ENCODE measurements at places on chromosomes 13 and 19.
A peak's percentile ranks its signal among the peaks of the same experiment; 100 is the strongest.

DNA sequence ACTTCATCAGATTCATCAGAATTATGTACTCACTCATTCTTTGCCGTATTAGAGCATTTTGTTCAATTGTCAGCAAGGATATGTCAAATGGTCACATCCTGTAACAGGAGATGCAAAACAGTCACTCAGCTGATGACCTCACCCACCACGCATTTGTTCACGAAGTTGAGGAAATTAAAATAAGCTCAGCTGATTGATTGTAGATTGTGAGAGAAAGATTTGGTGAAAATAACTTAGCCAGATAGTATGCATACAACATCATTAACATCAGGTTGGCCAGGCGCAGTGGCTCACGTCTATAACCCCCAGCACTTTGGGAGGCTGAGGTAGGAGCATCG, 22.6 kb upstream of the CDC16 start:
- no peak overlapping the region for H3K4me3 ChIP-seq
- no peak overlapping the region for H3K27ac ChIP-seq
- H3K4me1 ChIP-seq, result no peaks in the 10 kb centered on the region
- no peak for DNase-seq
- H3K36me3 ChIP-seq, result no peaks in the 10 kb centered on the region

DNA sequence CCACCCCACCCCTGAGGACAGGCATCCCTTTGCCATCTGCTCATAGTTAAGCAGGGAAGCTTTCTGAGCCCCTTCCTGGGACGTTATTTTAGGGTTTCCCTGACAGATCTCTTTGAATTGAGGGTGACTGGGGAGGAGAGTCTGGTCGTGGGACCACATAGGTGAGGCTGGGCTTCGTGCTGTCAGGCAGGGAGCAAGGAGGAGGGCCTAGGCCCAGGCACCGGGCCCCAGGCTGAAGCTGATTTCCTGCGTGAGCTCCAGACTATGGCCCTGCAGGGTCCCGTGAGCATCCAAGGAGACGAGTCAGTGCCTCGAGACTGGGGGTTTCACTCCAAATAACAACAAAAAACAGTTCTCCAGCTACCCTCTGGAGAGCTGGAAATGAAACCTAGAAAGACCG, 60.4 kb downstream of the MYO9B start:
- no peaks in the 10 kb centered on the region for H3K36me3 ChIP-seq
- H3K4me3 ChIP-seq, result no peak overlapping the region
- H3K27ac ChIP-seq, result peak overlapping the region; percentile 87

GRCh38 chr13:111914241-111915103, 152.5 kb upstream of the SOX1 start:
- no peaks in the 10 kb centered on the region for H3K4me1 ChIP-seq
- H3K27me3 ChIP-seq, result no peaks in the 10 kb centered on the region
- no peak overlapping the region for H3K4me3 ChIP-seq
- no peak overlapping the region for H3K27ac ChIP-seq
- no peaks in the 10 kb centered on the region for H3K36me3 ChIP-seq
- DNase-seq, result no peak

DNA sequence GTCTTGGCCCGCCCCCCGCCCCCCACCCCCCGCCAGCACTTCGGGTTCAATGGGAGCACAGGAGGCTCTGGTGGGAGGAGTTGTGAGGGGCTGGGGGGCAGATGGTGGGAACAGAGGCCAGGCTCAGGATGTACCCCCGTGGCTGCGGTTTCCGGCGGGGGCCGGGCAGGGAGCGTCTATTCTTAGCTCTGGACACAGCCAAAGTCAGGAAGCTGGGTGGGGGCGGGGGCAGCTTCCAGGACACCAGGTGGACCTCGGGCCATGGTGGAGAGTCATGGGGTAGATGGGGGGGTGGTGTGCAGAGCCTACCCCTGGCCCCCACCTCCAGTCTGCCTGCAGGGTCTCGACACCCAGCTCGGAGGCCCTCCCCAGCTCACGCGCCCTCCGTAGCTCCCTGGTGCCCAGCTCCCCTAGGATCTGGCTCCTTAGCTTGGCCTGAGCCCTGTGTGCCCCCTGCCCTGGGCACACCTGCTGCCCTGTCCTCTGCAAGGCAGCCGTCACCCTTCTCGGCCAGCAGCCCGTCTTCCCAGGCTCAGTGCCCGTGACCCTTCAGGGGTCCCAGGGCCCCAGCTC, 2.2 kb upstream of the TBXA2R start:
- peaks cover 4% of the 10 kb centered on the region for H3K27me3 ChIP-seq
- peak overlapping the region; percentile 69 for H3K27ac ChIP-seq
- DNase-seq, result no peak

- H3K36me3 ChIP-seq, result no peaks in the 10 kb centered on the region
- H3K27ac ChIP-seq, result no peak overlapping the region
- H3K4me1 ChIP-seq, result no peaks in the 10 kb centered on the region
- DNase-seq, result no peak
- no peak overlapping the region for H3K4me3 ChIP-seq
- H3K27me3 ChIP-seq, result peaks cover 40% of the 10 kb centered on the region
Measured at GRCh38 chr19:33686262-33686661, 64.5 kb downstream of the CHST8 start.

- no peaks in the 10 kb centered on the region for H3K27me3 ChIP-seq
- DNase-seq, result peak; percentile 84
- H3K4me3 ChIP-seq, result peak overlapping the region; percentile 76
- H3K4me1 ChIP-seq, result peaks cover 14% of the 10 kb centered on the region
Measured at GRCh38 chr19:1028062-1028926, 1.9 kb downstream of the CNN2 start.

GRCh38 chr13:67013709-67014108, 216.4 kb downstream of the PCDH9 start:
- H3K27ac ChIP-seq, result no peak overlapping the region
- H3K4me3 ChIP-seq, result no peak overlapping the region
- H3K27me3 ChIP-seq, result no peaks in the 10 kb centered on the region
- H3K4me1 ChIP-seq, result no peaks in the 10 kb centered on the region

GRCh38 chr13:23844132-23844531, 45.1 kb downstream of the MIPEP start:
- no peaks in the 10 kb centered on the region for H3K27me3 ChIP-seq
- DNase-seq, result no peak
- H3K36me3 ChIP-seq, result no peaks in the 10 kb centered on the region
- H3K27ac ChIP-seq, result no peak overlapping the region
- no peaks in the 10 kb centered on the region for H3K4me1 ChIP-seq
- H3K4me3 ChIP-seq, result no peak overlapping the region

- H3K27me3 ChIP-seq, result no peaks in the 10 kb centered on the region
- H3K27ac ChIP-seq, result no peak overlapping the region
- H3K4me3 ChIP-seq, result no peak overlapping the region
- no peaks in the 10 kb centered on the region for H3K4me1 ChIP-seq
Measured at GRCh38 chr13:84844473-84844872, 954.7 kb downstream of the SLITRK6 start.

DNA sequence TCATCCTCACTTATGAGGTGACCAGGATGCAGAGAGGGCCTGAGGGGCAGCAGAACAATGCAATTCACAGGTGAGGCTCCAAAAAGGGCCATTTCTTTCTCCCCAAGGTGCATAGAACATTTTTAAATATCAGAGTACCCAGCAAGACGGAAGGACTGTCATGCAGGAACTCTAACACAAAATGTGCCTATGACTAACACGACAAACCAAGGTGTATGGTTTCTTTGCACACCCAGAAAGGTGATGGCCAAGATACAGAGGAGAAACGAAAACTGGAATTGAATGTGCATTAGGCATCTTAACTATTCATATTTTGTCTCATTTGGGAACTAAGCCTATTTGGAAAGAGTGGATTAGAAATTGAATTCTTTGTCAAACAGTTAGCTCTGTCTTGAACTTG, 29.9 kb downstream of the SHISA2 start:
- no peak overlapping the region for H3K27ac ChIP-seq
- H3K4me1 ChIP-seq, result no peaks in the 10 kb centered on the region
- H3K4me3 ChIP-seq, result no peak overlapping the region
- no peak for DNase-seq

- peaks cover 4% of the 10 kb centered on the region for H3K27me3 ChIP-seq
- no peak for DNase-seq
- H3K4me1 ChIP-seq, result no peaks in the 10 kb centered on the region
- H3K4me3 ChIP-seq, result no peak overlapping the region
- no peaks in the 10 kb centered on the region for H3K36me3 ChIP-seq
Measured at GRCh38 chr13:24700539-24700938, 20.3 kb downstream of the ATP12A start.

- no peak for DNase-seq
- no peaks in the 10 kb centered on the region for H3K27me3 ChIP-seq
- no peaks in the 10 kb centered on the region for H3K4me1 ChIP-seq
- H3K36me3 ChIP-seq, result no peaks in the 10 kb centered on the region
Measured at GRCh38 chr13:18991060-18991459, 190.6 kb downstream of the TUBA3C start.

DNA sequence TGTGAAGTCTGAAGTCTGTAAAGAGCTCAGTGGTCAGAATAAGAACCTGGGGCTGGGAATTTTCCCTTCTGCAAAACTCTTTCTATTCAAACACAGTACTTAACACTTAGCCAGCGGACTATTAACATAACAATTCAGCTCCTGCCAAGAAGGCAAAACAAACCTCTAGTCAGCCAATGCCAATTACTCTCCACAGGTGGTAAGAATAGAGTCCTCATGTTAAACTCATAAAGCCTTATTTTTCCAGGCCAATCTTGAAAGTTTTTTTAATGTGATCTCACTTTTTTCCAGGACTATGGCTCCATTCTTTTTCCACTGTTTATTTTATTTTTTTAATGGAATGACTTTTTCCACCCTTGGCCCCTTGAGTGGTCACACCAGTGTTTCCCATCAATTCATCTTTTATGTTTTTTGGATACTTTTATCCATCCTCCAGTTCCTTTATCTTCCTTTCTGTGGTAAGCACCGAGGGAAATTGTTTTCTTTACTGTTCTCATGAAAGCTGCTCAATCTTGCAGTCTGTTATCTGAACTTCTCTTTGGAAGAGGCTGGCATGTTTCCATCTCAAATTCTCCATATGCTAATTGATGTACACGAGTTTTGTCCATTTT, 217.3 kb downstream of the LHFPL6 start:
- H3K36me3 ChIP-seq, result no peaks in the 10 kb centered on the region
- H3K4me3 ChIP-seq, result no peak overlapping the region
- no peaks in the 10 kb centered on the region for H3K4me1 ChIP-seq
- no peaks in the 10 kb centered on the region for H3K27me3 ChIP-seq
- peak overlapping the region; percentile 22 for H3K27ac ChIP-seq
- DNase-seq, result no peak

DNA sequence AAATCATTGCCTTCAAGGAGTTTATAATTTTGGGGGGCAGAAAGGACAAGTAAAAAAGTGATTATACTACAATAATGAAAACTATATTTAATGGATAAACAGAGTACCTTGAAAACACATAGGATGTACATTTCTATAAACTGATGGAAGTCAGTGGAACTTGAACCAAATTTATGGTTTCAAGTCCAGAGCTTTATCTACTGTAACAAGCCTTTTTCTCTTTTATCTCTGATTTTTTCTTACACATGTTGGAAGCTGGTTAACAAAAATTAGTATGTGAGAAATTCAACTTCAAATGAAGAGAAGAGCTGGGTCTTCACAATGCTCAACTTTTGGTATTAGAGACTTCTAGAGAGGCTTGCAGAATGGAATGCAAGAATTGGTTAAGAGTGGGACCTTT, 393.6 kb downstream of the LMO7 start:
- no peak overlapping the region for H3K27ac ChIP-seq
- no peak overlapping the region for H3K4me3 ChIP-seq
- H3K27me3 ChIP-seq, result no peaks in the 10 kb centered on the region

DNA sequence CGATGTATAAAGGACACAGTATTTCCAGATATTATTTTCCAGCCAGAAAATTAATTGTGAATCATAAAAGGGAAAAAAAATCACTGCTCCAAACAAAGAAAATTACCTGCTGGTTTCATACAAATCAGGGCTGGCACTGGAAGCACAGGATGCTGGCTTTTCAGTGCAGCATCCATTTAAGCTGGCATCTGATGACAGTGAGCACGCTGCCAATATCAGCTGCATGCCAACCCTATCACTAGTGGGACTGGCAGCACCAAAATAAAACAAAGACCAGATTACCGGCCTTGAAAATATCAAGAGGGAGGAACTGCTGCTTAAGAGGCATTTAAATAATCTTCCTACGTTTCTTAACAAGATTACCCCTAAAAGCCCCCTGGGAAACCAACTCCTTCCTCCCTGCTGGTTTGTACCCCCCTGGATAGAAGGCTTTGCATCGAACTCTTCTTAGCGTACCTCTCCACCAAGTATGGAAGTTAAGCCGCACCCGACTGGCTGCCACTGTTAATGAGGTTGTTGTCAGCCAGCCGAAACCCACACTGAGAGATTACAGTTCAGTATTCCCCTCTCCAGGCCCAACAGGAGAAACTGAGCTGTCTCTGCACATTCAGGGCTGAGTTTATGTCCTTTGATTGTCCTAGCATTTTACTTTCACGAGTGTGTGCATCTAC, 257.8 kb downstream of the EFNB2 start:
- no peak overlapping the region for H3K27ac ChIP-seq
- H3K4me3 ChIP-seq, result no peak overlapping the region
- no peaks in the 10 kb centered on the region for H3K36me3 ChIP-seq

DNA sequence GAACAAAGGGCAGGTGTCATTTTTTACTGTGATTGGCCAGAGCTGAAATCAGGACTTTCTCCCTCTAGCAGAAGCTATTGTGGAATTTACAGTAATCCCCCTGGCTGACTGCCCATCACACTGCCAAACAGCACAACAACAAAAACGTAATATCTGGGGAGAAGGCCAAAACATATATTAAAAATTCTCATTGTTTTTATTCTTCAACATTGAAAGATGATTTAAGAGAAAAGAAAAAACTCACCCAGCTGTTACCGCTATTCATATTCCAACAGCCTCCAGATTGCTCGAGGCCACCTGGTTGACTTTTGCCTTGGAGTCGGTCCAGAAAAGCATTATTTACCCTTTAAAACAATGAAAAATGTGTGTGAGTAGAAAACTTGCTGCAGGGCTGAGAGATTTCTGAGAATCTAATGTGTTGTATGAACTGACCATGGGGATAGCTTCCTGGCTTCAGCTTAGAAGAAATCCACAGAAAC, 97.2 kb downstream of the EPSTI1 start:
- DNase-seq, result no peak
- H3K27me3 ChIP-seq, result no peaks in the 10 kb centered on the region
- H3K4me1 ChIP-seq, result peaks cover 38% of the 10 kb centered on the region
- no peaks in the 10 kb centered on the region for H3K36me3 ChIP-seq
- H3K27ac ChIP-seq, result no peak overlapping the region

- no peak overlapping the region for H3K4me3 ChIP-seq
- no peak overlapping the region for H3K27ac ChIP-seq
- DNase-seq, result no peak
Measured at GRCh38 chr13:79770056-79770455, 289.1 kb downstream of the NDFIP2 start.

- no peak for DNase-seq
- no peaks in the 10 kb centered on the region for H3K4me1 ChIP-seq
- H3K4me3 ChIP-seq, result no peak overlapping the region
Measured at GRCh38 chr19:8089664-8090601, 37.4 kb downstream of the CCL25 start.

DNA sequence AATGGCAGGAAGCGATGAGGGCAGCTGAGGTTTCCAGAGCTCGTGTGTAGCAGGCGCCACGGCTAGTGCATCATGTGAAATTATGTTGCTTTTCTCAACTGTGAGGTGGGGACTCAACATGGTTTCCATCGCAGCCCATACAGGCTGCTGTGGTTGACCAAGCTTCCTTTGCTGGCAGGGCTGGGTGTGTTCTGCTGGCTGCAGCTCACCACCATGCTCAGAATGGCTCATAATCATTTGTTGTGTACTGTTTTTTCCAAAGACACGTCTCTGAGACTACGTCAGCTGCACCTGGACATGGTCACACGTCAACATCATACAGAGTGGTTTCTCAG, 16.1 kb upstream of the RASA3 start:
- H3K27me3 ChIP-seq, result no peaks in the 10 kb centered on the region
- H3K4me3 ChIP-seq, result no peak overlapping the region
- peak; percentile 64 for DNase-seq
- H3K36me3 ChIP-seq, result no peaks in the 10 kb centered on the region
- H3K27ac ChIP-seq, result peak overlapping the region; percentile 17
- H3K4me1 ChIP-seq, result peaks cover 7% of the 10 kb centered on the region

All from transverse colon (tissue), 4 donors.